ENCODE measurements at places on chromosomes 2 and 18.

GRCh38 chr2:142042536-142043199 is 88.1 kb downstream of the LRP1B start:
- no peak for DNase-seq

DNA sequence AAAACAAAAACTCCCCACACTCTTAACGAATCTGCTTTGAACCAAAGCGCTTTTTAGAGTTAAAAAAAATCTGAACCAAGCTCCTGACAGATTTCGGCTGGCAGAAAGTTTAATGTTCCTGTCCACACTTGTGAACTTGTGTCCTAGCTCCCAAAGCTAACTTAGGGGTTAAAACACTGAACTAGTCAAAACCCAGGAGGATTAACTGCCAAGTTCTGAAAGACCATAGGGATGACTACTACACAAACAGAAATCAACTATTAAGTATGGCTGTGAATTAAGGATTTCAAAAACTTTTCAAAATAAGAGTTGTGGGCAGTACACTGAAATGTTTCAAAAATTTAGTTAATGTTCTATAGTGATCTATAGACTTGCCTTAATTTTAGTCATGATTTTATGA is 26.2 kb upstream of the CDKL4 start:
- no peak for DNase-seq

DNA sequence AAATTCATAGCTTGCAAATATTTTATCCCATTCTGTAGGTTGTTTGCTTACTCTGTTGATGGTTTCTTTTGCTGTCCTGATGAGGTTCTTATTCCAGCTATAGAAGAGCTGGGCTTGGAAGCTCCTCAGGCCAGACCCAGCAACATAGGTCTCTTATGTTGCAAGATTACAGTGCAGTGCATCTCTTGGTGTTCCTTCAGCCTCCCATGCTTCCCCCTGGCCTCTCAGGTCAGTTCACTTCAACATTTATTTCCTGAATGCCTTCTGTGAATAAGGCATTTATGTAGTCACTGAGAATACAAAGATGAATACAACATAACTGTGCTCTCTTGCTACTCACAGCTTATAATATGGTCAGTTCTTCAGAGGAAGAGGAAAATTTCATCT is 179.0 kb upstream of the SLC39A10 start:
- DNase-seq = no peak

DNA sequence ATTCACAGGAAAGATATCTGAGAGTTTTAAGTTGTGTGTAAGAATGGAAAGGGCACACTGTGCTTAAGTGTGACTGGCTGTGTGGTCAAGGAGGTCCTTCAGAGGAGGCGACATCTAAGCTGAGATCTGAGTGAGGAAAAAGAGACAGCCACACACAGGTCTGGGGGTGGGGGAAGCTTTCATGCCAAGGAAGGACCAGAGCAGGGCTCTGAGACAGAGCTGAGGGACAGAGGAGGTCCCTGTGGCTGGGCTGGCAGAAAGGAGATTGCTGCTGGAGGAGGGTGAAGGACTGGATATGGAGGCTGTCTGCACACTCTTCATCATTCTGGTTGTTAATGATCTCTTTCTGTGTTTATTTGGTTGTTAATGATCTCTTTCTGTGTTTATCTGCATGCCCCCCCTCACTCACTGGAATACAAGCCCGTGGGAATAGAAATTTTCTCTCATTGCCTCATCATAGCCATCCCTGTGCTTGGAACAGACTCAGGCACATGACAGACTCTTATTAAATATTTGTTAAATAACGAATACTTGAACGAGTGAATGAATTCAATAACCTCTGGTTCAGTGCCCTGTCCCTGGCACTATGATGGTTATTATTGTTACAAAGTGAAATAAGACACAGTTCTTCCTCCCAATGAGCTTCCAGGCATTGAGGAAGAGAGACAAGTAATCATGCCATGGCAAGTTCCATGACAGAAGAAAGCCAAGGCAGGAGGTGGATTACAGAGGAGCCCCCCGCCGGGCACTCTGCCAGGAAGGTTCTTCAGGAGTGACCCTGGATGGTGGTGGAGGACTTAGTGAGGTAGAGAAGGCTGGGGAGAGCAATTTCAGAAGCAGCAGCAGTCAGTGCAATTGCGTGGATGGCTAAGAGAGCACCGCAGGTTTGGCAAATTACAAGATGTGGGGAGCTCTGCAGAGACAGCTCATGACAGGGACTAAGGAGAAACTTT is 399.4 kb upstream of the HS6ST1 start:
- no peak for DNase-seq

GRCh38 chr2:176745543-176746200 is 466.9 kb upstream of the HNRNPA3 start:
- DNase-seq = no peak

DNA sequence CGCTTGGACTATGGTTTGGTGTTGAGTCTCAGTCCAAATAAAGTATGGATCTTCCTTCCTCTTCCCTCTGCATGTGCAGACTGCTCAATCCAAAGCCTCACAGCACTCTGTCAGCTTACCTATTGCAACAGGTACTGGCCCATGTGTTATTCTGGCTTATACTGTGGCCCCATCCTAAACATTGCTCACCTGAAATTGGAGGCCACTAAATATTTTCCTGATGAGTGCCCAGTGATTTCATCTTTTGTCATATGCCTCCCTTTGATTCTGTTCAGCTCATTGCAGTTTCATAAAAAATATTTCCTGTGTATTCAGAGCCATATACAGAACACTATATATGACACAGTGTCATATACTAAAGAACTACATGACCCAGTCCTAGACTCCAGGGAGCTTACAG is 86.3 kb upstream of the FAM136A start:
- DNase-seq = no peak

- peak; percentile 79 for DNase-seq
These were observed 34.1 kb upstream of the MAT2A start for GRCh38 chr2:85504778-85505261.

- no peak for DNase-seq
These were observed 42.5 kb upstream of the ATP6V1B1 start for GRCh38 chr2:70893186-70893585.

DNA sequence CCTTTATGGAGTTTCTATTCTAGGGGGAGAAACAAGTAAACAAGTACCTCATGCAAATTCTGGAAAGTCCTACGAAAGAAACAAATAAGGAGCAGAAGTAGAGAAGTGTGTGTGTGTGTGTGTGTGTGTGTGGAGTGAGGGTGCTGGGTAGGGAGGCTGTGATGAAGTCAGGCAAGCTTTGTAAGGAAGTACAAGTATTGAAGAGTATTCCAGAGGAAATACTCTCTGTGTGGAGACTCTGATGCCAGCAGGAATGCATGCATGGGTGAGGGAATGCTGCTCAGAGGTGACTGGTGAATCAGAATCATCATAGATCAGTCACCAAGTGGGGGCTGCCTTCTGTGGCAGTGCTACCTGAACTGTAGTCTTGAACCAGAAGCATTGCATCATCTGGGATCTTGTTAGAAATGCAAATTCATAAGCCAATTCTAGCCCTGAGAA is 34.5 kb downstream of the SLC4A3 start:
- DNase-seq = no peak

- peak; percentile 86 for DNase-seq
These were observed at the start of gene DUSP2 for GRCh38 chr2:96145036-96145847. TSS of gene DUSP2 (minus strand) at chr2:96145440. CDS start at chr2:96145354, 86 bp downstream.

GRCh38 chr2:10057231-10058107 is 14.1 kb downstream of the KLF11 start:
- DNase-seq = peak; percentile 39

GRCh38 chr18:2709316-2709715 is 53.8 kb downstream of the SMCHD1 start:
- no peak for DNase-seq

DNA sequence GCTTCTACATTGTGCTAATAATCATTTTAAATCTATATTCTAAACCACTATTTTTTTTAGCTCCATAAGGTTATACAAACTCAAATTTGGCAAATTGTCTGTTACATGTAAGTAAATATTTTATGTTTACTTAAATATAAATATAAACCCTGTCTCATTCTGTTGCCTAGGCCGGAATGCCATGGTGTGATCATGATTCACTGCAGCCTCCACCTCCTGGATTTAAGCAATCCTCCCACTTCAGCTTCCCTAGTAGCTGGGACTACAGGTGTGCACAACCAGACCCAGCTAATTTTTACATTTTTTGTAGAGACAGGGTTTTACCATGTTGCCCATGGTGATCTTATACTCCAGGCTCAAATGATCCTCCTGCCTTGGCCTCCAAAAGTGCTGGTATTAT is 124.7 kb downstream of the MEIS1 start:
- DNase-seq = no peak

DNA sequence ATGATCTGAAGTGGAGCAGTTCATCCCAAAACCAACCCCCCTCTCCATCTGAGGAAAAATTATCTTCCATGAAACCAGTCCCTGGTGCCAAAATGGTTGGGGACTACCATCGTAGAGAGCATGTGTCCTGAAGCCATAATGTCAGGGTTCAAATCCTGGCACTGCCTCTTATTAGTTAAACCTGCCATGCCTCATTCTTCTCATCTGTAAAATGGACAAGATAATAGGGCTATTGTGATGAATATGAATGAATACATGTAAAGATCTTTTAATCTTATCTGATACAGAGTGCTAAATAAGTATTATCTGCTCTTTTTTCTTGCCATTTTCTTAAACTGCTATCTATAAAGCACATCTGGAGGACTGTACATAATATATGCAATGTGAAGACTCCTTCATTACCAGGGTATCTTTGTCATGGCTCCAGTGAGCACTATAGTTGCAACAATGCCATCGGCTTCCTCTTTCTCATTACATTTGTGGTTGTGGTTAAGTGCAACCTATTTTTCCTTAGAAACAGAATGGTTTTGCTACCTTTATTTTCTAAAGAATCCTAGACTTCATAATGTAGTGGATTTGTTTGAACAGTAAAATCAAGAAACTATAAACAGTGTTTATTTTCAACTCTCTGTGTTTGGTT is 27.0 kb downstream of the MFSD6 start:
- DNase-seq = peak; percentile 43

- no peak for DNase-seq
These were observed 1666.1 kb upstream of the DDX18 start for GRCh38 chr2:116148361-116148760.

- DNase-seq = no peak
These were observed 214.8 kb downstream of the SP3 start for GRCh38 chr2:173750353-173750801.

- no peak for DNase-seq
These were observed 60.6 kb downstream of the CCDC74A start for GRCh38 chr2:131588152-131588873.

DNA sequence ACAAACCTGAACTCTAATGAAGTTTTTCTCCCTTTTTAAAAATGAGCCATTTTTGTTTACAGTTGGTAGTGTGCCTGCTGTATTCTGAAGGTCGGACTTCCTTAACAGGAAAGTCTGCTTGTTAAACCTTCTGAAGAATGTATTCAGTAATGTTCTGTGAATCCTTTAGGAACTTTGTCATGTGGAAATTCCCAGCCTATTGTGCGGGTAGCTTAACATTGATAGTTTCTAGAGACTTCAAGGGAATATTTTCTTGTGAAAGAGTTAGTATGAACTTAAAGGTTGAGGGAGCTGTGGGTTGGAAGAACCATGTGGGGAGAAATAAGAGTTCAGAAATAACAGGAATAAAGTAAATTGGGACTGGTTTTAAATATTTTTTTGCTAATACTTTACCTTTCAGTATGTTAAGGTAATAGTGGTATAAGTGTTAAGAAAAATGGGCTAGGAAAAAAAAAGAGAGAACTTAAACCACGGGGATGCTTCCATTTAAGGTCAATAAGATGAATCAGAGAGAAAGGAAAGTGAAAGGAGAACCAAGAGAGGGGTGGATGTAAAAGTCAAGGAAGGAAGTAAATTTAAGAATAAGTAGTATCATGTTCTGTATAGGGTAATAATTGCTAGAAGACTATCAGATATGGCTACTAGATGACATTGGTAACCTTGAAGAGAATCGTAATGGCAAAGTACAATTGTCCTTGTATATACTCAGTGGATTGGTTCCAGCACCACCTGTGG is 90.5 kb downstream of the PMS1 start:
- no peak for DNase-seq

DNA sequence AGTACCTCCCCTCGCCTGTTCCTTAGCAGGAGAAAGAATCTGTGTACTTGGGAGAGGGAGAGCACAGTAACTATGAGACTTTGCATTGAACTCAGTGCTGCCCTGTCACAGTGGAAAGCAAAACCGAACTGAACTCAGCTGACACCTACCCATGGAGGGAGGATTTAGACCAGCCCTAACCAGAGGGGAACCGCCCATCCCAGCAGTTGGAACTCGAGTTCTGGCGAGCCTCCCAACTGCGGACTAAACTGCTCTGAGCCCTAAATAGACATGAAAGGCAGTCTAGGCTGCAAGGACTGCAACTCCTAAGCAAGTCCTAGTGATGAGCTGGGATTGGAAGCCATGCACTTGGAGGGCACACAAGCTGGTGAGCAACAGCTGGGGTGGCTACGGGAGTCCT is 110.4 kb downstream of the GRB14 start:
- no peak for DNase-seq

DNA sequence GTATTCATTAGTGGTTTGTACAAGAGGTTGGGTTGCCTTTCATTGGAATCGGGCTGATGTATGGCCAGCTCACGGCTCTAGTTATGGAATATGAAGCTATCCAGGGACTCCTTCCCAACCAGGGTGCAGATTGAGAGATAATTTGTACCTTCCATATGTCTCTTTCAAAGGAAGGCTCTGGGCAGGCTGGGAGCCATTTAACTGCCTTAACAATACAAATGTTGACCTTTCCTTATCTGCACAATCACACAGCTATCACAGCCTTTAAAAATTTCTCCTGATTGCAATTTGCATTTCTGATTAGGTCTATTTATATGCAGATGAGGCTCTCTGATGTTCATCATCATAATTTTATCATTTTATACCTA is 58.7 kb downstream of the MYO3B start:
- DNase-seq = no peak

DNA sequence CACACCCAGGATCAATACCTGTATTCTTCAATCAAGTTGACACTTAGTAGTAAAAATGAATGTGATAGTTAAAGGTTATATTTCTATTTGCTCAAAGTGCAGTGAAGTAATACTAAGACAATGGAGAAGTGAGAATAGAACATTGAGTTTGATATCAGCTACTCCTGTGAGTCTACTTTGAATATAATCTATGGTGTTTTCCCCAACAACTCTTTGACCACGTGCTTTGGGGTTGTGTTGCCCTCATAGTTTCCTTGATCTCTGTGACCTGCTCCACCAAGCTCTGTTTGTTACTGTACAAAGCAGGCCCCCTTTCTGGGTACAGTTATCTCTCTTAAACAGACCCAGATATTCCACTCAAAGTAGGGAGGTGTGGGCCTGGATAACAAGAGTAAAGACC is 222.9 kb downstream of the GALR1 start:
- peak; percentile 56 for DNase-seq

DNA sequence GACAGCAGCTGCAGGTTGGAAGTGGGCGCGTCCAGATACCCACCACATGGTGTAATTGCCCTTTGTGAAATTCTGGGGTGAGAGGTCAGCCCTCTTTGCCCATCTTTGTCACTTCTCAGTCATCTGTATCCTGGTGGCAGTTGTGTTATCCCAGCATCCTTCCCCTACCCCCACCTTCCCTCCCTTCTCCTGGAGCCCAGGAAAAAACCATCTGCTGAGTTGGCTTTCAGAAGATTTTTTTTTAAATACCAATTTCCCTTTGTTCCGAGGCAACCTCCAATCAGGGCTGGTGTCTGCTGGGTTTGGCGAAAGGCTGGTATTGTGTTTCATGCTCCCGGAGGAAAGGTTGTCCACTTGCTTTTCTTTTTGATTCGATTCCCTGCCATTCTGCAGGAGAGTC is 35.2 kb downstream of the SETBP1 start:
- DNase-seq = no peak

- DNase-seq = no peak
These were observed 18.7 kb downstream of the TPRKB start for GRCh38 chr2:73718421-73718820.

- no peak for DNase-seq
These were observed 5.5 kb downstream of the MSGN1 start for GRCh38 chr2:17821535-17822444.

- no peak for DNase-seq
These were observed 53.1 kb downstream of the CTDP1 start for GRCh38 chr18:79732721-79733025.

Data from hematopoietic multipotent progenitor cell treated with erythropoietin and hydrocortisone succinate and interleukin-3 and kit ligand, for 8 days (in vitro differentiated cells).